ENCODE measurements at places on chromosomes 6 and 20.

DNA sequence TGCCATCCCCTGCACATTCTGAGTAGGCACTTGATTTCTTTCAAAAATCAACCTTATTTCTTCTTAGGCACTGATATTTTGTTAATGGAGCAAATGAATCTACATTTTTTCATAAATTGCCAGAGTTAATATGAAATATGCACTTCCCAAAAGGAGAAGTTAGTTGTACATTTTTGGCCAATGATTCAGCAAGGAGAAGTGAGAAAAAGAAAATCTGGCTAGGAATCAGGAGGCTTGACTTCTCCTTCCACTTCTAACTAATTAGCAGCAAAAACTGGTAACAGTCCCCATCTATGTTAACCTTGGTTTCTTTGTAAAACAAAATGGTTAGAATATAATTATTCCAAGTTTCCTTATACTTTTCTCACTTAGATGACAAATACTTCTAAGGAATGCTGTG is 7.0 kb upstream of the DSE start:
- DNase-seq, result no peak

- no peak for DNase-seq
Observed at GRCh38 chr20:41095110-41095969, 42.0 kb upstream of the PLCG1 start.

GRCh38 chr6:20952699-20953474 is 418.6 kb downstream of the CDKAL1 start:
- peak; percentile 23 for DNase-seq

GRCh38 chr6:14037402-14038277 is 79.9 kb upstream of the CD83 start:
- peak; percentile 70 for DNase-seq

DNA sequence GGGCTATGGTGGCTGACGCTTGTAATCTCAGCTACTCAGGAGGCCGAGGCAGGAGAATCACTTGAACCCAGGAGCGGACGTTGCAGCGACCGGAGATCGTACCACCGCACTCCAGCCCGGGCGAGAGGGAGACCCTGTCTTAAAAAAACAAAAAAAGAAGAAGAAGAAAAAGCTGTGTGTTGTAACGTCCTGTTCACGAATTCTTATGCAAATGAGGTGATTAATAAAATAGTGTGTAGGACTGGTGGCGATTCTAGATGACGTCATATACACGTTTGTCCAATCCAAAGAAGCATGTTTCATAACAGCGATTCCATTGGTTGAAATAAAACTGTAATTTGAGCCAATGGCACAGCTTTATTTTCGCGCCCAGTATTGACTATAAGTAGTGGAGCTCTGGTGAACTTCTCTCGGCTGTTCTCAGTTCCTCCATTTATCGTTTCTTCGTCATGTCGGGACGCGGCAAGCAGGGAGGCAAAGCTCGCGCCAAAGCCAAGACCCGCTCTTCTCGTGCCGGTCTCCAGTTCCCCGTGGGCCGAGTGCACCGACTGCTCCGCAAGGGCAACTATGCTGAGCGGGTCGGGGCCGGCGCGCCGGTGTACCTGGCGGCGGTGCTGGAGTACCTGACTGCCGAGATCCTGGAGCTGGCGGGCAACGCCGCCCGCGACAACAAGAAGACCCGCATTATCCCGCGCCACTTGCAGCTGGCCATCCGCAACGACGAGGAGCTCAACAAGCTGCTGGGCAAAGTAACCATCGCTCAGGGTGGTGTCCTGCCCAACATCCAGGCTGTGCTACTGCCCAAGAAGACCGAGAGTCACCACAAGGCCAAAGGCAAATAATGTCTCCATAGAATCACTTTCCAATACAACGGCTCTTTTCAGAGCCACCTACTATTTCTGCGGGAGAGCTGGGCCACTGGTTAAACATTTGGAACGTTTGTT is 47.0 kb downstream of the OR2B2 start:
- DNase-seq, result peak; percentile 59

GRCh38 chr6:1613346-1613687 is 3.6 kb downstream of the FOXC1 start:
- DNase-seq, result no peak

DNA sequence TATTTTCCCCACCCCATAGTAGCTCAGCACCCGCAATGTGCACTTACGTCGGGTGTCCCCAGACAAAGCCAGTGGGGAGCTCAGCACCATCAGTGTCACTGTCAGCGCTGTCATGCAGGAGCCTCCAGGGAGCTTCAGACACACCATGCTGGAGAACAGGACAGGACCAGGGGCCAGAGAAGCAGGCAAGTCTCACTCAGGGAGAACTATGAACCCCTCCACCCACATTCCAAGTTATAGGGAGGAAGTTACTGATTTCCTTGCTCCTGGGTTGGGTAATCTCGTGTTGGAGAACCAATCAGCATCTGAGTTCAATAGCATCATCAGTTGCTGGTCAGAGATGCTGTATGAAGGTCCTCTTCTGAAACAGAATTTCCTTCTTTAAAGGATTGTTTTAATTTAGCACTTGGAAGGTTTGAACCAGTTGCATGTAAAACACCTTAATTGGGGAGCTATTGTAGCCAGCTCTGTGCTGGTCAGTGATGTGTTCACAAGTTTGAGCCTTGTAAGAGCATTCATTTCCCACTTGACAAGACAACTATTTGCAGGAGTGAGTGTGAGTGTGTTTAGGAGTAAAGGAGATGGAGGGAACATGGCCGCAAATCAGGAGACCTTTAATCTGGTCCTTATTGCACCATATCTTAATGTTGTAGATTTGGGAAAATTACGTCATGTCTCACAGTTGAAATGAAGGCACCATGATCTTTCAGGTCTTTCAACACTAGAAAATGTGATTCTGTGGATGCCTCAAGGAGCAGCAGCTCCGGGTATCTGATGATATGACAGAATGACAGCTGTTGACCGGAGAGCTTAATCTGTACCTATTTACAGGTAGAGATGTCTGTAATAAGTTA is at the start of gene HLA-DRB1:
TSS of gene HLA-DRB1 (minus strand) at position 253 of the 854 bp plus-strand sequence. CDS start at position 147, 106 bp downstream.
- DNase-seq, result no peak

GRCh38 chr6:11094411-11094851 is 797 bp downstream of the SMIM13 start:
- no peak for DNase-seq

- peak; percentile 74 for DNase-seq
Observed at GRCh38 chr6:132964101-132964867, 149.9 kb downstream of the RPS12 start.

DNA sequence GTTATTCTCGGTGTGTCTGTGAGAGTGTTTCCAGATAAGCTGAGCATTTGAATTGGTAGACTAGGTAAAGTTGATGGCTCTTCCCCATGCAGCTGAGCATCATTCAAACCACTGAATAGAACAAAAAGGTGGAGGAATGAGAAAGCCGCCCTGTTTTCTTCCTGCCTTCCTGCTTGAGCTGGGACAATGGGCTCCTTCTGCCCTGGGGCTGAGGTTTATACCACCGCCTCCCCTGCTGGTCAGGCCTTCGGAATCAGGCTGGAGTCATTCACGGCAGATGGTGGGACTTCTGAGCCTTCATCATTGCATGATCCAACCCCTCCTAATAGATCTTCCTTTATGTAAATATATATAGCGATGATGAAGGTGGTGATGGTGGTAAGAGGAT is 124.9 kb downstream of the ANKRD60 start:
- DNase-seq, result no peak

GRCh38 chr6:142343938-142344337 is 42.1 kb downstream of the ADGRG6 start:
- no peak for DNase-seq

GRCh38 chr20:12203981-12204380 is 286.3 kb downstream of the BTBD3 start:
- no peak for DNase-seq

GRCh38 chr20:57742507-57743181 is 32.8 kb upstream of the PMEPA1 start:
- DNase-seq, result no peak

GRCh38 chr6:160986851-160987250 is 4.7 kb upstream of the MAP3K4 start:
- no peak for DNase-seq

- DNase-seq, result no peak
Observed at GRCh38 chr6:139640448-139640847, 266.0 kb upstream of the CITED2 start.

- no peak for DNase-seq
Observed at GRCh38 chr6:71334768-71335167, 46.2 kb downstream of the OGFRL1 start.

- no peak for DNase-seq
Observed at GRCh38 chr20:3276680-3277015, 37.7 kb upstream of the SLC4A11 start.

DNA sequence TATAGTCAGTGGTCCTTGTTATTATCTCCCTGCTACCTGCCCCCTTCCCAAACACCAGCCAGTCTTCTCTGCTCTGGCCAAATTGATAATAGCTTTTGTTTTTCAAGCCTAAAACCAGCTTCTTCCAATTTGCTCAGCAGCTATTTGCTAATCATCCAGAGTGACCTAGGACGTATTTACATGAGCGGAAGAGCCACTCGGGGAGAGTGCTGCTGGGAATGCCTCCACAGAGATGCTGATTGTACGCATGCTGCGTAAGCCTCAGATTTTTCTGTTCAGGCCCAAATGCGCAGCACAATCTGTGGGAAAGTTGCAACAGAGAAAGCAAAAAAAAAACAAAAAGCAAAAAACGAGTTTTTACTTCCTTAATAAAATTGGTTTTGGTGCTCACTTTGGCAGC is 24.4 kb upstream of the ID1 start:
- no peak for DNase-seq

DNA sequence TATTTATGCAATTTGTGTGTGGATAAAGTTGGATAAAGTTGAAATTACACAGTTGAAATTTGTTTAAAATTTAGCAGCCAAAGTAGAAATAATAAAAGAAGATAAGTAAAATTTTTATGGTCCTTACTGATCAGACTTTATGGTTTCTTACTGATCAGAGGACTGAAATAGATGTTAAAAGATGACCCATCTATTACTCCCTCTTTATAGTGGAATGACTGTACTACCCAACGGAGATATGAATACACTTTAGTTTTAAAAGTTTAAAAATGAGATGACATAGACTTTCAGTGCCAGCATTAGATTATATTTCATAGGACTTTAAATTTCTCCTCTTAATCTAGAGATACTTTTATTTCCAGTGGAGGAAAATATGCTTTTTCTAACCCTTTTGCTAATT is 98.9 kb upstream of the ADGRF4 start:
- DNase-seq, result no peak

DNA sequence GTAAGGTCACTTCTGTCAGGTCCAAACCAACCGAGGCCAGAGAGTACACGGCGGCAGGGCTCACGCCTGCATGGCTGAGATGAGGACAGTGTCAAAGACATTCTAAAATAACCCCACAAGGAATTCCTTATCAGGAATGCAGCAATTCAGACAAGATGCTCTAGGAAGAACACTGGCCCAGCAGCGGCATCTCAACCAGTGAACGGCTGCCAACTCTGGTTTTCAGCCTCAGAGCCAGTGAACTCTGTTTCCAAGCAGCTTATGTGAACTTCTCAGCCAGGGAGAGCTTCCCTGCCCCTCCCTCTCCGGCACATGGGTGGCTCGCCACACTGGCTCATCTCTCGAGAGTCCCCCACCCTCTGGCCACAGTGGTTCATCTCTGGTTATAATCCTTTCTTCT is 36.9 kb downstream of the KCNQ2 start:
- no peak for DNase-seq

DNA sequence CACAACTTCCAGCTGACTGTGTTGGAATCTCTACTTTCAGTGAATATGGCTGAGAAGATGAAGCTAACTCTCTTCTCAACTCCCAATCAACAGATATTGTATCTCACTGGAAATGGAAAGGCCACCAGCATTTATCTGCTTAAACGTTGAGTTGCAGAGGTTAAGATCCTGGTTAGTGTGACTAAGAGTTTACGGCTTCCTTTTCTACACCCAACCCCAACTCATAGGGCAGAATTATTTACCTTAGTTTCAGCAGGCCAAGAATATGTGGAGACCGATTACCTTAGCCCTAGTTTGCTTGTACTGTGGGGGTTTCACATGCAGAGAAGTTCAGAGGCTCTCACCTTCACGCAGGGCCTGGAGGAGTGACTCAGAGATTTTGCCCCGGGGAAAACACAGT is 1026.6 kb downstream of the EYS start:
- no peak for DNase-seq

- peak; percentile 40 for DNase-seq
Observed at GRCh38 chr6:54204921-54205591, 93.8 kb downstream of the MLIP start.

DNA sequence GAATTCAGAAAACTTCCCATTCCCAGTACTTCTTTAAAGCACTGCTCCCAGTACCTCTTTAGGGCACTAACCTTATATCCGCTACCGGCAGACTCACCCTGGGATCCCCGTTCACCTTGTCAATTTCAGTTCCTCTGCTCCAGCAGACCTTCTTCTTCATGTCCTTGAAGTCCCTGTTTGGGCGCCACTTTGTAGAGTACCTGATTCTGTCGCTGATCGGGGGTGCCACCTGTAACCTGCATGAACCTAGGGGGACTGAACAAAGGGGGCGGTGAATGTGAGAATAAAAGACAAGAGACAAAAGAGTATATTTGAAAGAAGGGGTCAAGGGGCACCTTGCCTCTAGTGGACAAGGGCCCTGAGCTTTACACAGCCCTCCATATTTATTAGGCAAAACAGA is 4.9 kb upstream of the GINS1 start:
- no peak for DNase-seq

- DNase-seq, result no peak
Observed at GRCh38 chr6:113989675-113990074, 18.7 kb upstream of the HDAC2 start.

- DNase-seq, result peak; percentile 48
Observed at GRCh38 chr6:52595000-52595795, 18.3 kb upstream of the TRAM2 start.

GRCh38 chr6:163564534-163564933 is 150.0 kb downstream of the QKI start:
- DNase-seq, result no peak

GRCh38 chr6:132204591-132204990 is 196.7 kb downstream of the MOXD1 start:
- no peak for DNase-seq

DNA sequence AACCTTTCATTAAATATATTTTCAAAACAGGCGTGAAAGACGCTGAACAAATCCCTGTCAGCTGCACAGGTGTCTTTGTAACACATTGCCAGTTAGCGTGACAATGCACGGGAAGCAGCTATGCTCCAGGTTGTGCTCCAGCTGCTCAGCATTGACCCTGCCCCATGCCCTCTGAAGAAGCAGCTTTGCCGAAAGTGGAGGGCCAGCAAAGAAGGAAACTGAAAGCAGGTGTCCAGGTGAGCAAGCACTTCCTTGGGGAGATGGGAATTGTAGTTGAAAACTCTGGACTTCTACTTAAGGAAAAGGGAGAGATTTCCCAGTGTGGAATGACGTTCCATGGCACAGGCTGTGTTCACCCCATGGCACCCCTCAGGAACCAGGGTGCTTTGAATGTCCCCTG is 125.7 kb downstream of the TTLL2 start:
- no peak for DNase-seq

DNA sequence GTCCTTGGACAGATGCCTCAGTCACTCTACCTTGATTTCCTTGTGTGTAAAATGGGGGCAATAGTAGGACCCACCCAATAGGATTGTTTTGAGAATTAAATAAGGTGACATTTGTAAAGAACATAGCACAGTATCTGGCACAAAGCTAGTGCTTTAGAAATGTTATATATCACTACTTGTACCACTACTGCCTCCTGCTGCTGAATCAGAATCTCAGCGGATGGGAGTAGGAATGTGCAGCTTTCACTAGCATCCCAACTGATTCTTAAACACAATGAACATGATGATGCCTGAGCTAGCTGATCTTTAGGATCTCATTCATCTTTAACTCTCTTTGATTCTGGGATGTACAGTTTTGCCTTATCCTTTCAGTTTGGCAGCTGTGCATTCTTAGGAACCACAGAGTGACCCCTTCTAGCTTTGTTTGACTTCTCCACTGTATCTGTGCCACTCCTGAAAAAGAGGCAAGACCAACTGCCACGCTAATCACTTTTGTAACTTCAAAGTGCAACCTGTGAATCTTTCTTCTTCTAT is 7.2 kb downstream of the PBOV1 start:
- no peak for DNase-seq

Data from NCI-H446 treated with DMSO at 0.1 percent for 48 hours (cell line).